ENCODE measurements at places on chromosomes 13 and 19. TPM values are rescaled to one million over a fixed set of nuclear protein-coding genes. Genes with fewer than 3 reads are reported as not detected.

The ZNF208 gene
- total RNA-seq = not detected

The CEACAM8 gene
- total RNA-seq = not detected

The APOC1 gene
- 1.8 TPM for total RNA-seq

The ZNF793 gene
- 0.13 TPM for total RNA-seq

The RASAL3 gene
- total RNA-seq = 0.79 TPM

The RNASEH2B gene
- 35.9 TPM for total RNA-seq

Data from pulmonary artery endothelial cell (primary cell).